Small intestine (tissue), 16 donors: ENCODE measurements at places on chromosomes 11 and 22. TPM values are rescaled to one million over a fixed set of nuclear protein-coding genes. Genes with fewer than 3 reads are reported as not detected.
A peak's percentile ranks its signal among the peaks of the same experiment; 100 is the strongest.

- peak overlapping the region; percentile 71 for H3K27ac ChIP-seq
- H3K4me3 ChIP-seq, result peak overlapping the region; percentile 56
- no peaks in the 10 kb centered on the region for H3K27me3 ChIP-seq
- no peaks in the 10 kb centered on the region for H3K36me3 ChIP-seq
- DNase-seq, result peak; percentile 49
- peaks cover 31% of the 10 kb centered on the region for H3K4me1 ChIP-seq
These were observed 540 bp downstream of the ADM start for GRCh38 chr11:10305262-10305963.

- H3K27ac ChIP-seq, result no peak overlapping the region
- H3K4me3 ChIP-seq, result no peak overlapping the region
- H3K4me1 ChIP-seq, result no peaks in the 10 kb centered on the region
These were observed 17.3 kb upstream of the DGCR8 start for GRCh38 chr22:20062766-20063083.

DNA sequence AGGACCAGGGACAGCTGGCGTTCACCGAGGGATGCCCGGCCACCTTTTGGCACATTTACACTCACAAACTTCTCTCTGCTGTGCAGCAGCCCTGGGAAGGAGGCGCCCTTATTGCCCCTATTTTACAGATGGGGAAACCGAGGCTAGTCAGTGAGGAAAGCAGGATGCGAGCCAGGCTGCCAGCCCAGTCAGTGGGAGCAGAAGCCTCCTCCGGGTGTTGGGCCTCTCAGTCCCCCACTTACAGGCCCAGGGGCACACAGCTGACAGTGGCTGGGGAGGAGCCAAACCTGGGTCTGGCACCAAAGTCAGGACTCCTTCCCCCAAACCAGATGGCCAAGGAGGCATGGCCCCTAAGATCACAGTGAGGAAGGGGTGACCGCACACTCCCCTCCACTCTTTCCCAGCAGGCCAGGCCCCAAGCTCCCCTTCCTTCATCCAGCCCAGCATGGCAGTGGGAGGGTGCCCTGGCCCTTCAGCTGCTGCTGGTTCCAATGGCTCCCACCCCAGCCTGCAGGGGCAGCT lies 121.4 kb upstream of the ANO1 start:
- DNase-seq, result no peak
- H3K4me3 ChIP-seq, result no peak overlapping the region
- no peaks in the 10 kb centered on the region for H3K4me1 ChIP-seq

Gene NNMT
- polyA plus RNA-seq, result 169 TPM

Gene SAA2
- polyA plus RNA-seq, result 9.2 TPM

Gene VWA5A
- 21.9 TPM for polyA plus RNA-seq

Gene NPAS4
- 0.15 TPM for polyA plus RNA-seq
